ENCODE measurements at places on chromosomes 1 and 21.
A peak's percentile ranks its signal among the peaks of the same experiment; 100 is the strongest.

DNA sequence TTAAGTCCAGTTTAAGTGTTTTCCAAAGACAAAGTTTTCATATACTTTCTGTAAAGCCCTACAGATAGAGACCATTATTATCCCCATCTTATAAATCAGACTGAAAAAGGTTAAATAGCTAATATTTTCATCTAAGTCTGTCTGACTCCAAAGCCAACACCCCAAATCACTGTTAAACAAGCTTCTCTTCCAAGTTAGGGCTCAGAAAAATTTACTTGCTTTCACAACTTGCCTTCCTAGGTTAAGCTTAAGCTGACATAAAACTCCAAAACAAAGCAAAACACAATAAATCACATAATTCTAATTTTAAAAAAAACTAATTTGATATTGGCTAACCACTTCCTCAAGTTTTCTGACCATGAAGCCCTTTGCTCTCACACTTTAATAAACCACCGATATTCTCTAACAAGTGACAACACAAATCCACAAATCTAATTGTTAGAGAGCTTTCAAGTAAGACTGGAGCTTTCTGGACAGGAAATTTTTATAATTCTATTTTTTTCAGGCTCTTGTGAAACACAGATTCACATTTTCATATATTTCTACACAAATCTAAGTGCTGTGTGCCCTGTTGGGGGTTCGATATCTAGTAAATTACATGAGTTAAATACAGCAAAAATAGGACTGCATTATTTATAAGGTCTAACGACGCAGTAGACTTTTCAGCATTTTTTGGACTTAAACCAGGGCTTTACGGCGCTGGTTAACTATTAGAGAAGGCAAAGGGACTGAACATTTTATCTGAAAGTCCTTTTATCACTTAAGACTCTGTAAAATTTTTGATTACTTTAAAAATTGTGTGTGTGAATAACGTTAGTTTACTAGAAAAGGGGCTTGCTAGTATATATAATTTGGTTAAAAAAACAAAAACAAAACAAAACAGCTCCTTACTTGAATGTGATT is 2.1 kb downstream of the GNG12 start:
- no peak for DNase-seq

DNA sequence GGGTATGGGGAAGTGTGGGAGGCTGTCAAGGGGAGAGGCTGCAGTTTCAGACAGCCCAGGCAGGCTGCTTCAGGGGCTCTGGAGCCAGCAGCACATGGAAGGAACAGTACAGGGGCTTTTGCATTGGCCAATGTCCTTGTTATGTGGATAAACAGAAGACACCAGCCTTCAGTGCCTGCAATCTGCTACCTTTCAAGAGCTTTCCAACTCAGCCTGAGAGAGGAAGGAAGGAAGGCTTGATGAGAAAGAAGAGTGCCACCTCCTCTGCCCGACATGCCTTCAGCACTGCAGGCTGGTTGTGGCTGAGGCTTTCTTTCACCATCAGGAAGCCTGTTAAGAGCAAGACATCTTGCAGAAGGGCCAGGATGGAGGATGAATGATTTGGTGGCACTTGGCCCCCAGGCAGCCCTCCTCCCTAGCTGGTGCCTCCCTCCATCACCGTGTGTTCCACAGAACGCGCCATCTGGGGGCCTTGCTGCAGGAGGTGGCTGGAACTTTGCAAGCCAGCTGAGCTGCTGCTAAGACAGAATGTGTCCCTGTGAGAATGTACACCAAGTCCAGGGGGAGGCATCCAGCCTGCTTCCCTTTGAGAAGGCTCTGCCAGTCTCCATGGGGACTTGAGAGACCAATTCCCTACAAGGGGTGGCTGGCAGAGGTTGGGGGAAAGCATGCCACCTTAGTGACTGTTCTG is 372.4 kb upstream of the PROX1 start:
- no peak for DNase-seq

GRCh38 chr1:167489571-167490340 is 28.6 kb downstream of the CD247 start:
- DNase-seq: no peak

DNA sequence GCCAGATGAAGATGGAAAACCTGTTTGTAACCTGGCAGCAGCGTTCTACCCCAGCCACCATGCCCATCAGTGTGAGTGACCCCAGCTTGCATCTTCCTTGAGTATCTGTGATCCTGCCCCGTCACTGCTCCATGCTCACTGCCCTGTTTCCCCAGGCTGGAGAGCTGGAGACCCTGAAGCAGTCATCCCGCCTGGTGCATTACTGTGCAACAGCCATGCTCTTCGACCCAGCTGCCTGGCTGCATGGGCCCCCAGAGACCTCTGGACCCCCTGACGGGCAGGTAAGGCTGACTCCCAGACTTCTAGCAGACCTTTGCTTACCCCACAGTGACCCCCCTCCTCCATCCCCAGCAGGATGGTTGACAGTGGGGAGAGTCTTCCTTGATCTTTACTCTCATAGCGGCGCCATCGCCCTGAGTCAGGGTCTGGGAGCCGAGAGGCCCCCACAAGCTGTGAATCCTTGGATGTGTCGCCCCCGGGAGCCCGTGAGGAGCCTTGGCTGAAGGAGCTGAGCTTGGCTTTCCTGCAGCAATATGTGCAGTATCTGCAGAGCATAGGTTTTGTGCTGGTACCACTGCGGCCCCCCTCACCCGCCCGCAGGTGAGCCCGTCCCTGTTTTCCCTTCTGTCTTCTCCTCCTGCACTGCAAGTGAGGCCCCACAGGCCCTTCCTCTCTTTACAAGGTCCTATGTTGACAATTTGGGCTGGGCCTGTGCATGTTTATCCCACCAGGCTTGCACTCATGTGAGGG is 10.4 kb downstream of the HYI start:
- no peak for DNase-seq

DNA sequence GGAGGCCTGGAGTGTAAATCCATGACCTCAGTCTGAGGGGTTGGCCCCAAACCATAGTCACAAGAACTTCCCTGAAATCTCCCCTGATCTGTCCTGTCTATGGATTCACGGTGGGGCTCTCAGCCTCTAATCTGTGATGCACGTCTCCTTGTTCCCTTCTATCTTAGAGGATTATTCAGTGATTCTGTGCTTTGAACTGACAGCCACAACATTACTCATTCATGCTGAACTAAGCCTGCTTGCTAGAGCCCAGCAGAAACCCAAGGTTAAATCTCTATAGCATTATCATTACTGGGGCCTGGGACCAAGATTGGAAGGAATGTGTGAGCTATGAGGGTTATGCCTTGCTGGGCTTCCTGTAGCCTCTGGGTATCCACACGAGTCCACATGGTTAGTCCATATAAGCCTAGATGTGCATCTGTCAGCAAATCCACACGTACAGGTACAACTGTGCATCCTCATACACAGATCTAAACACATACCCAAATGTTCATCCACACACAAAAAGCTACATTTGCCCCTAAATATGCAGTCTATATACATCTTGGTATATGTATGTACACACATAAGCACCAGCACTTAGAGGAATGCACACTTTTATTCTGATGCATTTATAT is 22.4 kb upstream of the MAGOH start:
- DNase-seq: no peak

DNA sequence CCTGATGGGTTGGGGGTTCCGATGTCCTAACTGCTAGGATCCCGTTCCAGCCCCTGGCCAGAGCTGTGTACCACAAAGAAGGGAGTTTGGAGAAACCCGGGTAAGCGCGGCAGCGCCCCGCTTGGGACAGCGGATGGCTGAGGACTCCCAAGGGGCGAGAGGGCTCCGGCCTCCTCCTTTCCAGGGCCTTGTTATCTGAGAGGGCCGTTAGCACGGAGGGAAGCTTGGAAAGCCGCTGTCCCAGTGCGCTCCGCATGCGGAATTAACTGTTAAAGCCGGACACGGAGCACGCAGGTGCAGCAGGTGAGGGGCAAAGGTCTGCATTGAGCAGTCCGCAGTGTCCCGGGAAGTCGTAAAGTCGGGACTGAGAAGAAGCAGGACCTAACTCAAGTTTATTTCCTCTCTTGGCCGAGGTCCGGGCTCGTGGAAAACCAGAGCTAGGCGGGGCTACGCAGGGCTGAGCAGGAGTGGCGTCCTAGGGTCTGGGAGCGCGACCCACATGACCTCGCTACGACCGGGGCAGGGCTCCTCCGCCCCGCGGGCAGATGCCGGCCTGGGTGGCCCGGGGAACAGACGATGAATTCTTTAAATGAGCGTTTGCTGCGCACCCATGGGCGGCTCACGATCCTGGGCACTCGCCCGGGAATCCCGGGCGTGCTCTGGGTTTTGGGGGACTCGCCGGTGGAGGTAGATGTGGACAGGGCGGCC is 4.5 kb downstream of the LHX4 start:
- DNase-seq: no peak

DNA sequence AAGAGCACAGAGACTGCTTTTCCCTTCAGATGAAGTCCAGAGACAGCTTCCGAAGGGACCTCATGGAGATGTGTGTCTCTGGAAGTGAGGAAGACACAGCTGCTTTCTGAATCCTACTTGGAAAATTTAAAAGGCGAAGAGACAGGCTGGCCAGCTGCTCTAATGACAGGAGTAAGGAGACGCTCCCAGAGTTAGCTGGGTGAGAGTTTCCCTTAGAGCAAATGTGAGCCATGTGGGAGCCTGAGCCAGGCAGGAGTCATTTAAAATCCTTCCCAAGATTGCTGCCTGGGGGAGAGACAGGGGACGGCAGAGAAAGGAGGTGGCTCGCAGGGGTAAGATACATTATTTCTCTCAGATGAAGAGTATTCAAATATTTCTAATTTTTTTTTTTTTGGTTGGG is 53.1 kb downstream of the ZNF326 start:
- DNase-seq: no peak

- DNase-seq: peak; percentile 15
Observed at GRCh38 chr1:236465959-236466303, 57.9 kb upstream of the LGALS8 start.
